Muscle of arm (tissue), 14 donors: ENCODE measurements at places on chromosomes 1 and 21. TPM values are rescaled to one million over a fixed set of nuclear protein-coding genes. Genes with fewer than 3 reads are reported as not detected.

Gene ZNF683
- not detected for polyA plus RNA-seq

Gene OR2T35
- not detected for polyA plus RNA-seq

DNA sequence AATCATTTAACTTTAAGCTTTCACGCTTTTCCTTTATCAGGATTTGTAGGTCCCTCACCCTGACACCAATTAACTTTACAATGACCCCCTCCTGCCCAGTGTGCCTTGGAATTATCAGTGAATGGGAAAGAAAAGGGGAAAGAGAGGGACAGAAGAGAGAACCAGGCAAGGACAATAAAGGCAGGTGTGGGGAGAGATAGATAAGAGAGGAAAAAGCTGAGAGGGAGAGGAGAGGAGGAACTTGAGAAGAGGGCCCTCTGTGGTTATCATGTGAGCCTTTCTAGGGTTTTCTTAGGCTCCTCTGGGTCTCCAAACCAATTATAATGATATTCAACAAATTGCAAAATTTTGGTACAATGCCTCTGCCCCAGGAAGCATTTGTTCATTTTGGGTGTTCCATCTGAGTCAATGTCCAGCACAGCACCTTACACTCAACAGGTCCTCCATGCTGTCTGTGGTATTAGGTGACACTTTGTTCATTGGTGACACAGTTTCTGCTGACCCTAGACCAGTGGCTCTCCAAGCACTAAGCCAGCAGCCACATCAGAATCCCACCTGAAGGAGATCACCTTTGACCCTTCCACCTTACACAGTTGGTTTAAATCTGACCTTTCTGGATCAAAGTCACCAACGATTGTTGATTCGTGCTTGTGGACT is 14.2 kb downstream of the AKNAD1 start:
- DNase-seq, result no peak

DNA sequence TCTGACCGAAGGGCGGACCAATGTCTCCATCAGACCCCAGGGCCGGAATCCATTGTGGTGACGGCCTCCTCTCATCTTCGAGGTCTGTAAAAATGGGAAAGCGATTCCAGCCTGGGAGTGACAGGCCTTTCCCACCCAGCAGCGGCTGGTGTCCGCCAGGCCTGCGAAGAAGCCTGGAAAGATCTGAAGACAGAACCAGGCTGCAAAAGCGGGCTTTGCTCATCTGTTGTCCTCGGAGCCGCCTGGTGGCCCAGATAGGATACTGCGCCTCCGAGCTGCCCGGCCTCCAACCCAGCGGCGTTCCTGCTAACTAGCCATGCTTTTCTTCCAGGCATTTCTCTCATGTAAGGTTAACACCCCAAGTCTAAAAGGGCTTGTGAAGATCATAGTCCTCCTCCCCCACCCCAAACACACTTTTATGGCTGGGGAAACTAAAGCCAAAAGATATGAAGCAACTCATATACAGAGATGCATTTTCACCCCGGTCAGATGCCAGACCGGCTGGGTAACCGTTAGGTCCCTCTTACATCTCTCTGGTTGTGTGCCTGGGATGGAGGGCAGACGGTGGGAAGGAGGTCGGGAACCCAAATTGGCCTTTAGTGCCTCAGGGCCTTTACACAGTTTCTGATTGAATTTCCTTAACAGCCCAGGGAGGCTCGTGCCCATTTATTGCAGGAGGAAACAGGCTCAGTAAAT is 1.9 kb upstream of the DHRS3 start:
- peak; percentile 91 for DNase-seq

GRCh38 chr1:156129687-156130577 is 15.4 kb downstream of the LMNA start:
- DNase-seq, result peak; percentile 87

Gene ASCL5
- 0.19 TPM for polyA plus RNA-seq

- DNase-seq, result no peak
These were observed 47.8 kb downstream of the VCAM1 start for GRCh38 chr1:100767176-100767890.

DNA sequence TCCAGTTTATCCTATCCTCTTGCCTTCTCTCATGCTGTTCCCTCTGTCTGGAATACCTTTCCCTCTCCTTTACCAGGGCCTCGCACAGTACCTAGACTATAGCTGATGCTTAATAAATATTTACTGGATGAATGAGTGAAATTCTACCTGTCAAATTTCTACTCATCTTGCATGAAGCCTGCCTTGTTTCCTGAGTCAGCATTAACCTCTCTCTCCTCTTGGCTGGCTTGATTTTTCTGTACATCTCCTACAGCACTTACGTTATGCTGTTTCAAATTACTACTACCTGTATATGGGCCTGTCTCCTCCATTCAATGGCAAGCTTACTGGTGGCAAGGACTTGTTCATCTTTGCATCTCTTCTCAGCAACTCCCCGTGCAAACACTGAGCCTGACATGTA is 130.8 kb downstream of the CAPN8 start:
- DNase-seq, result no peak

Gene FCRL6
- polyA plus RNA-seq, result 0.28 TPM

GRCh38 chr1:111366256-111366655 is 61.3 kb downstream of the OVGP1 start:
- no peak for DNase-seq

Gene ETNK2
- polyA plus RNA-seq, result 10.2 TPM

- DNase-seq, result no peak
These were observed 105.6 kb upstream of the SOD1 start for GRCh38 chr21:31553926-31554325.

Gene EGLN1
- polyA plus RNA-seq, result 39.8 TPM

- DNase-seq, result no peak
These were observed 350.2 kb downstream of the PLPP3 start for GRCh38 chr1:56229186-56229585.

Gene WNT2B
- polyA plus RNA-seq, result 5.6 TPM

Gene MXRA8
- 59.4 TPM for polyA plus RNA-seq

DNA sequence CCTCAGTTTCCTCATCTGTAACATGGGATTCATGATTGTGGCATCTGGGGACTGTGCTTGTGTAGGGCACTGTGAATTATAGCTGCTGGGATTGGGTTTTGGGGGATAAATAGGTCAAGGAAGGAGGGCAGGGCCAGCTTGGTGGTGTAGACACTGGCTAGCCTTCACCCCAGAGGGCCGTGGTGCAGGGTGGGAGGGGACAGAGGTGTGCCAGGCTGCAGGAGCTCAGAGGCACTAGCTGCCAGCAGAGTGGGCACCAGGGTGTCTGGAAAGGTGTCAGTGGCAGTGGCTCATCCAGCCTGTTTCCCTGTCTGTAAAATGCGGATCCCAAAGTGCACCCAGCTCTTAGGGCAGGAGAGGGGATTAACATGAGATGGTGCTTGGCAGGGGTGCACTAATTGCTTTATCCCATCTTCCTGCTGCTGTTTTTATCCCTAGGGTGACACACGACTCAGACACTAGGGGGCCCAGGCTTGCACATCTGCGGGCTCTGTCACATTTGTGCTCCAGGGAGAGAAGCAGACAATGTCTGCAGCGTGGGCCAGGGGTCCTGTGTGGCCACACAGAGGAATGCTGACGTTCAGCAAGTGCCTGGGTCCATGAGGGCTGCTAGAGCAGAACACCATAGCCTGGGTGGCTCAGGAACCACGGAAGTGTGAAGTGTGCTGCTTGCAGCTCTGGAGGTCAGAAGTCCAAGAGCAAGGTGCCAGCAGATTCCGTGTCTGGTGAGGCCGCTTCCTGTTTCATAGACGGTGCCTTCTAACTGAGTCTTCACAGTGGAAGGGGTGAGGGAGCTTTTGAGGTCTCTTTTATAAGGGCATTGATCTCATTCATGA is 19.3 kb downstream of the OBSCN start:
- DNase-seq, result no peak
